ENCODE measurements at places on chromosomes 2 and 18. TPM values are rescaled to one million over a fixed set of nuclear protein-coding genes. Genes with fewer than 3 reads are reported as not detected.

The CREG2 gene
- 2.6 TPM for polyA plus RNA-seq

The KCNIP3 gene
- polyA plus RNA-seq: not detected

The FIGN gene
- polyA plus RNA-seq: not detected

The ANKRD36B gene
- polyA plus RNA-seq: 14.2 TPM

The ABCA12 gene
- polyA plus RNA-seq: not detected

The ITPRIPL1 gene
- polyA plus RNA-seq: 8.1 TPM

The SLC35F6 gene
- 6.2 TPM for polyA plus RNA-seq

The FHL2 gene
- polyA plus RNA-seq: 1.1 TPM

The DSG4 gene
- polyA plus RNA-seq: not detected

Measured in CD4-positive, CD25-positive, alpha-beta regulatory T cell (primary cell).